Iris pigment epithelial cell (primary cell): ENCODE measurements at places on chromosomes 3 and 15.

DNA sequence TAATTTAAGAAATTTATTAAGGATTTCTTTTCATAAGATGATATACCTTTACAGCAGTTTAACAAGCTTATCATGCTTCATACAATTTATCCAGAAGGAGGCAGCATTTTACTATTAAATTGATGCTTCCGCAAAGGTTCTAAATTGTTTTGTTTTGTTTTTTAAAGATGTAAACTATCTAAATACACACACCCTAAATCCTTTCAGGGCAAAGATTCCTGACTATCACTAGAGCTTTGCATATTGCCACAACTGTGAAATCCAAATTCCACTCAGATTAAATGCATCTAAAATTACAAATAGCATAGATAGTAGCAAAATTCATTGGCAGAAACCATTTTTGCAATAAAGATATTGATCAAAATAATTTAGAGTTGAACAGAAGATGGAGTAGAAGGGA lies 44.5 kb upstream of the CCNL1 start:
- peak; percentile 63 for DNase-seq

- no peak for DNase-seq
These were observed 849.1 kb downstream of the DIPK2A start for GRCh38 chr3:144820726-144821125.

- no peak for DNase-seq
These were observed 635.4 kb upstream of the NECTIN3 start for GRCh38 chr3:110436209-110436608.

DNA sequence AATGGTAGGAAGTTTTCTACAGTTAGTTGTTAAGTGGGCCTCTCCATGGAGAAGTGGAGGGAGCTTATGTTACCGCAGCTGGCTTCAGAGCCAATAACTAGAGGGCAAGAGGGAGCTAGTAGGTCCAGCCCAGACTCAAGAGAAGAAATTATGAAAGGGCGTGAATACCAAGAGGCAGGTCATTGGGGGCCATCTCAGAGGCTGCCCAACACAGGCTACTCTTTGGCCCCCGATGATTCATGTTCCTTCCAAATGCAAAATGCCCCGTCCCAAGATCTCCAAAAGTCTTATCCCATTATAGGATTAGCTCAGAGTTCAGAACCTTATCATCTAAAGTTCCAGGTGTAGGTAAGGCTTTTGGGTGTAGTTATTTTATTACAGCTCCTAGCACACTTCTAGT lies 94.5 kb downstream of the FNDC3B start:
- no peak for DNase-seq

GRCh38 chr3:119759962-119760361 lies 21.9 kb upstream of the NR1I2 start:
- no peak for DNase-seq
